ENCODE measurements at places on chromosomes 2 and 18. TPM values are rescaled to one million over a fixed set of nuclear protein-coding genes. Genes with fewer than 3 reads are reported as not detected.

UGT1A10 gene
- 0.08 TPM for total RNA-seq

- no peaks in the 10 kb centered on the region for H3K27me3 ChIP-seq
- DNase-seq, result no peak
- H3K27ac ChIP-seq, result no peak overlapping the region
Observed at GRCh38 chr2:223576873-223577272, 25.3 kb downstream of the SCG2 start.

DNA sequence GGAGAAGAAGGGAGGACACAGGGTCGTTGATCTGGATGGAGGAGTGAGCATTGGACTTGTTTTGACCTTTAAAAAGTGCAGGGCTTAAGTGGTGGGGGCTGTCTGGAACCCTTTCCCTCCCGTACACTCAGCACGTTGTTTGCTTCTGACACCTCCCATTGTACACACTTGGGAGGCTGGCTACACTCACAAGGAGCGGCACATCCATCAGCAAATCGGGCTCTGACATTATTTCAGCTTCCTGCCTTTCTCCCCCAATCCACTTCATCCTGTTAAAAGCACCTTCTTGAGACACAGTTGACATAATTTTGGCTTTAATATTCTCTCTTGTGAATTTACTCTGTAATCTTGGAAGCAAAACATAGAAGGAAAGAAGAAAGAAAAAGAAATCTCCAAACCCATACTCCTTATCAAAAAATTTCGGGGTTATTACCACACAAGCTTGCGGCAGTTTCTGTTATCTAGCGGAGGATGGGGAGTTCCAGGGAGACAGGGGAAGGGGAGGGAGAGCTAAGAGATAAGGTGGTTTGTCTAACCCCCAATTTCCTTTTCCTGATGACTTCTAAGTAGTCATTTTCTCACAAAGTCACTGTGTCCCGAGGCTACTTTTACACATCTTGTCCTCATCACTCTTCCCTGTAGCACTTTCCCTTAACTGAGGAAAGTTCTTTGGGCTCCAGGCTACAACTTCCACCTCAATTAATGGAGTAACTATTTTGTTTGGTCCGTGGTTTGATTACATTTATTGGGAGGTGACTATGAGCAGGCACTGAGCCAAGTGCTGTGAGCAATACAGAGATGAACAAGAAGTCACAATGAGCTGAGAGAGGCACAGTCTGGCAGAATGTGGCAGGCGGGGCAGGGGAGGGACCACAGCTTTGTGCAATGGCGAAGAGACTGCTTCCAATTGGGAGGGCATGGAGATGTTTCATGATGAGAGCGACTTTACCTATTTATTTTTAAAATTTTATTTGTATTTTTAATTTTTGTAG is 240.1 kb upstream of the MEX3C start:
- DNase-seq, result no peak
- H3K27ac ChIP-seq, result no peak overlapping the region
- no peaks in the 10 kb centered on the region for H3K27me3 ChIP-seq
- no peaks in the 10 kb centered on the region for H3K4me1 ChIP-seq
- no peak overlapping the region for H3K4me3 ChIP-seq

HOXD9 gene
- total RNA-seq, result not detected

LRATD1 gene
- 2.6 TPM for total RNA-seq

Data from liver (tissue), 10 donors.